ACHN (cell line): ENCODE measurements at places on chromosomes 2 and 18.
A peak's percentile ranks its signal among the peaks of the same experiment; 100 is the strongest.

DNA sequence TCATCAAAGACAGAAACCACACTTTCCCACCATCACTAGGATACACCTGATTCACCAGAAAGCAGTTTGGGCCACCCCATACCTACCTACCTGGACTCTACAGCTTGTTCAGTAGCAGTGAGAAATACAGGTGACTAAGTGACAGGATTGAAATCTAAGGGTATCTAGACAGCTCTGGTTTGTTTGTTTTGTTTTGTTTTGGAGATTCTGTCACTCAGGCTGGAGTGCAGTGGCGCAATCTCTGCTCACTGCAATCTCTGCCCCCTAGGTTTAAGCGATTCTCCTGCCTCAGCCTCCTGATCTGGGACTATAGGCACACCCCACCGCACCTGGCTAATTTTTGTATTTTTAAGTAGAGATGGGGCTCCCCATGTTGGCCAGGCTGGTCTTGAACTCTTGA, 3.1 kb downstream of the TTC21B start:
- DNase-seq, result no peak

DNA sequence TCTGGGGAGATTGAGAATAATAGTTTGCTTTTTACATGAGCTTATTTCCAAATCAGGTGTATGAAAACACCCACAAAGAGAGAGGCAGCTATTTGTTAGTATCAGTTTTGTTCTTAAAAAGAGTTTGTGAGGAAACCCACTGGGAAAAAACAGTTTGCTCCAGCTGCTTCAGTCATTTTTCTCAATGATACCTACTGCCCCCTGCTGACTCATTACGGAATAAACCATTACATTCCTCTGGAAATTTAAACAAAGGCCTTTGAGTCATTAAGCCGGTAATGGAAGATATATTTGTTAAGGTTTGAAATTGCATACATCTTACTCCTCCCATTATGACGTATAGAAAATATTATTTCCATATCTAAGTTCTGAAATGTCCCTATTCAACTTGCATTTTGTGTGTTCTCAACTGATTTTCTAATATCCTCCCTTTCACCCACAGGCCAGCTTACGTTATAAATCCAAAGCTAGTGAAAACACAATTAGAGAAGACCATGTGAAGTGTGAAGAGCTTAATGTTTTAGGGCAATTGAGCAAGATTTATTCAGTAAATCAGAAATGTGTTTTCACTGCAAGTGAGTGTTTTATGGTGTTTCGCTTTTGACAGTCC, 761.6 kb downstream of the DSC3 start:
- DNase-seq, result peak; percentile 49

GRCh38 chr2:36611316-36611990, 13.5 kb upstream of the FEZ2 start:
- no peak for DNase-seq

DNA sequence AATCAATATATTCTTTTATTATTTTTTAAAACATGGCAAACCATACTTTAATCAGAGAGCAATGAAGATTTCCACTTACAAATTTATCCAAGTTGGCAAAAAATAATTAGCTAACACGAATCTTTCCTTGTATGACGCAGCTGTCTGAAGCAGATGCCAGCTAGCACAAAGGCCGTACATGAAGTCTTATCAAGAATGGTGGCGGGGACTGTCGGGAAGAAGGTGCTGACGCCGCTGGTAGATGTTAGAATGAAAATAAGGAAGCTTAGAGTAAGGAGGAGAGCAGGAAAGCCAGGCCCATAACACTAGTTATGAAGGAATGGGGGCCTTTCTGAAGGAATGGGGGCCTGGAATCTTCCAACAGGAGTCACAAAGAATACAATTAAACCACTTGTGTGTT, 96.7 kb downstream of the ZNF516 start:
- no peak for DNase-seq

DNA sequence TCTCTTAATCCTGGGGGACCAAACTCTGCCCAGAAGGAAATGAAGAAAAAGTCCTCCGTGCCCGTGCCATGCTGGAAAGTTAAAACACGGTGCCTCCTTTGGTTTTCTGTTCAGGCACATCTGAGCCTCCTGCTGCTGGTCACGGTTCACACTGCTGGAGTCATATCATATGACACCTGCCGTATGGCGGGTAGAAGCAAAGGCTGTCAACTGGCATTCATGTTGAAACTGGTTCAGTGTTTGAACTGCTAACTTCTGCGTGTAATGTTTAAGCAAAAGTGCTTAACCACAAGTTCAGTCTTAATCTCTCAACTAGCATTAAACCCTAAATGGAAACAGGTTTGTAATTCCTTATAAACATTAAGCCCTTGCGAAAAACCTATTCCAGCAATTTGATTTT, 3.1 kb downstream of the STK39 start:
- no peak for DNase-seq

GRCh38 chr2:74646201-74646600, 1.9 kb downstream of the M1AP start:
- no peak for DNase-seq

DNA sequence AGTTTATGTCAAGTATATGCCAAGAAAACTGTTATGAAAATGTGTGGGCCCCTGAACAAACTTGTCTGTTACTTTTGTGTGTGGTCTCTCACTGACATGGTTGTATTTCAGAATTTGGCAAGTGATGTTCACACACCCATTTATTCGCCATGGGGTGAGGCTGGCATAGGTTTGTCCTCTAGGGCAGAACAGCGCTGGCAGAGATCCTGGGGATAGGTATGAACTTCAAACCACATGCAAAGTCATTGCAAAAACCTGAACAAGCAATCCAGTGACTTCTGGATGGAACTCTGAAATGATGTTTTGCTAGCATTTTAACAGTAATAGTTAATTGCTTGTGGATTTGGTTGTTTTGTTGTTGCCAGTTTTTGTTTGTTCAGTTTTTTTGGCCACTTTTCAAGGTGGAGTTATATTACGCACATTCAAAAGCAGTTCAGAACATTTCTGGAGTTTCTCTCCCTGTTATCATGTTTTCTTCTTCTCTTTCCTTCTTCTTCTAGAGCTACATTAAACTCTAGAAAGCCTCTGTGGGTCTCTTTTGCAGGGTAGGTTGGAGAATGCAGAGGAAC, 78.5 kb downstream of the MDH1 start:
- no peak for DNase-seq

DNA sequence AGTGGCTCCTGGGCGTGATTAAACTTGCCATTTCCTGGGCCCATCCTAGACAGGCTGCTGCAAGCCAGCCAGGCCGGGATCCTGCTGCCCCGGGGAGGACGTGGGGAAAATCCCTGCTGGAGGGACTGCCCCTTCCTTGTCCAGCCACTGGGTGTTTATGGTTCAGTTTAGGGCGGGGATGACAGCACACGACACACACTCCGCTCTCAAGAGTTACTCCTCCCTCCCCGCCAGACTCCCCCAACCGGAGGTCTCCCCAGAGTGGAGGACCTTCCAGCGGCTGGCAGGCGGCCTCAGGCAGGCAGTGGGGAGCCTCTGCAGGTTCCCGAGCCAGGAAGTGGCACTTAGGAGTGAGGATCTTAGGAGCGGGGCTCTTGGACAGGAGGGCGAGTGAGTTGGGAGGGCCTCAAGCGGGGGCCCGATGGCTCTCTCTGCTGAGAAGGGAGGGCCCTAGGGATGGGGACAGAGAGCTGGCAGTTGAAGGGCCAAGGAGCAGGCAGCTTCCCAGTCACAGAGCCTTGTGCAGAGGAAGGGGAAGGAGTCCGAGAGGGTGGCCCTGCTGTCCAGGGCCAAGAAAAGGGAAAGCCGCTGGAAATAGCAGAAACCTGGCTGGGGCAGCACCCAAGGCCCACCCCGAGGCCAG, 5.7 kb upstream of the GPR35 start:
- DNase-seq, result no peak

DNA sequence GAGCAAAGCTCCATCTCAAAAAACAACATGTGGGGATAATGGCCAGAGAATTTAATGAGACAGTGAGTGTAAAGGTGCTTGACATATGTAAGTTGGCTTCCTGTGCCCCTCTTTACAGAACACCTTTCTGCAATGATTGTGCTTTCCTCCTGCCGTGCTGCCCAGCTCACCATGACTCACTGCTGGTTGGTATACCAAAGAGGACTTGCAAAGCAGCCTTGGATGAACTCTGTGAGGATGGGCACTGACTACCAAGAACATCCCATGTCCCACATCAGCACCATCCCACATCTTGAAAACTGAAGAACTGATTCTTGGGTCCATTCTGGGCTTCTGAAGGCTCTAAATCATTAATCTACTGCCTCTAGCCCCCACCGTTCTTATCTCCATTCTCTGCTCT, 52.2 kb downstream of the NGEF start:
- DNase-seq, result no peak

DNA sequence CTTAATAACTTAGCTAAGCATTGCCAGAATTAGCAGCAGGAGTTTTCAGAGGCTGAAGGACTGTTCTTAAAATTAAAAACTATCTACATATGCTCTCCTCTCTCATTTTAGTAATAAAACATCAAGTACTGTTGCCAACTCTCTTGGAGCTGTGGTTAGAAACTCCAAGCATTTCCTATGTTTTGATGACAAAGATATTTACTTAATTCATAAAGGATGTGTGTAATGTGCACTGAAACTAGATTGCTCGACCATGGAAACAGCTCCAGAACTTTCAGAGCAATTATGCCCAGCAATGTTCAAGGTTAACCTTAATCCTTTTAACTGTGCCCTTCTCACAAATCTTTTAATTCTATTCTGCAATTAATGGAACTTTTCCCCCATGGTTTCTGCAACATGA, 8.4 kb downstream of the GRP start:
- no peak for DNase-seq

- peak; percentile 57 for DNase-seq
Measured at GRCh38 chr2:171923206-171923605, 945 bp downstream of the HAT1 start.

DNA sequence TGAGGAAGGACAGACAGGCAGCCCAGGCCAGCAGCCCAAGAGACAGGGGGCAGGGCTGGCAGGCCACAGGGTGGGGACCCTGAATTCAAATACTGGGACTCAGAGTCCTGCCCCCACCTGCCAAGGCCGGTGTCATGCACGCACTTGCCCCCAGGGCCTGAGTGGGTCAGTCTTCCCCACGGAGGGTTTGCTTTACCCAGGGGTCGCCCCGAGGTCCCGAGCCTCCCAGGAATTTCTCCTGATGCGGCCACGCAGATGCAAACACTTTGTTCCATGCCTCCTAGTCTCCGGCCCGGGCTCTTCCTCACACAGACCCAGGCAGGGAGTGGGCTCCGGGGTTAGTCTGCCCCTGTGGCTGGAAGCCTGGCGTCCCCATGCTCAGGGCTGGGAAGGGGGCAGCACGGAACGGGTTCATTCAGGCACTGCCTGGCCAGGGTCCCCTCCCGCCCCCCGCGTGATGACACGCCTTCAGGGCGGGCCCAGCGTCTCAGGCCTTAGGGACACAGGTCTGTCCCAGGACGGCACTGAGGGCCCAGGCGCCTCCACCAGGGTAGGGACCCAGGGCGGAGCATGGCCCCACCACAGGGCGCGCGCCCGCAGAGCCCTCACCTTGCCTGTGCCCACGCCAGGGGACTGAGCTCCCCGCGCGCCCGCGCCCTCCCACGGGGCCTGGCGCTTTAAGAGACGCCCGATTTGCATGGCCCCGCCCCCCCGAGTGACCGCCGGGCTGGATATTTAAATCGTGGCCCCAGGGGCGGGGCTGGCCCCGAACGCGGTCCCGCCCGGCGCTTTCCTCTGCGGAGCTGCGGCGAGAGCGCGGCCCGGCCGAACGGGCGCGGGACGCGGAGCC, at the start of gene SNED1:
TSS of gene SNED1 (plus strand) at position 763 of the 850 bp plus-strand sequence. CDS start 220 bp downstream, outside the sequence.
- DNase-seq, result peak; percentile 76

- no peak for DNase-seq
Measured at GRCh38 chr18:471716-472115, 28.8 kb downstream of the COLEC12 start.

- DNase-seq, result no peak
Measured at GRCh38 chr18:58303363-58303762, 259.3 kb downstream of the NEDD4L start.

- DNase-seq, result no peak
Measured at GRCh38 chr18:58615140-58616132, 13.5 kb downstream of the ALPK2 start.

GRCh38 chr2:2536416-2537056, 205.5 kb upstream of the MYT1L start:
- DNase-seq, result no peak

DNA sequence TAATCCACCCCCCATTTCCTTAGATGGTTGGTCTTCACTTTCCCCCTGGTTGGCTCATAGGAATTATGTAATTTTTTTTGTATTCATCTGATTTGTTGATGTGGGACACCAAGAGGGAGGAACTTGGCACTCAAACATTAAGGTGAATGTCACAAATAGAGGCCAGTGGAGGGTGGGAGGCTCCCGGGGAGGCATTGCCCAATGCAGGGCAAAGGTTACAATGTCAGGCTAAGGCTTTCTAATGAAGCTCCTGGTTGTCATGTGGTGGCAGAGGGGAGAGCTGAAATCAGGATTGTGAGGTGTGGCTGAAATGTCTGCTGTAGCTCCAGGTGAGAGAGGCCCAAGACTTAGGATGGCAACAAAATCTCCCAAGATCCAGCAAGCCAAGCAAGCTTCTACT, 42.7 kb downstream of the MPHOSPH10 start:
- DNase-seq, result no peak

DNA sequence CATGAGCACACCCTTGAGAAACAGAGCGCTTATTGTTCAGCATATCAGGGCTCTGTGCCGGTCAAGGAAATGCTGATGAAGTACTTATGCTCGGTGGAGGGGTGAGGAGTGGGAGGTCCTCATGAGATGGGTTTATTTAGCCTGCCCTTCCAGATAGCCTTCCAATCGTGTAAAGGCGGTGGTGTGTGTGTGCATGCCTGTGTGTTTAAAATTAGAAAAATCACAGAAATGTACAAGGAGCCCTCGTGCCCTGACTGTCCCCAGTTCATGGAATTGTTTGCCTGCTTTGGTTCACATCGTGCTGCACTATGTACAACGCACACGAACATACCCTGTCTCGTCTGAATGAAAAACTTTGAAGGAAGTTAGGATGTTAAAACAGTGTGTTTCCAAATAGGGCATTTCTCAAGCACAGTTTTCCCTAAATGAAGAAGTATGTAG, 158.6 kb downstream of the AQP4 start:
- DNase-seq, result no peak

DNA sequence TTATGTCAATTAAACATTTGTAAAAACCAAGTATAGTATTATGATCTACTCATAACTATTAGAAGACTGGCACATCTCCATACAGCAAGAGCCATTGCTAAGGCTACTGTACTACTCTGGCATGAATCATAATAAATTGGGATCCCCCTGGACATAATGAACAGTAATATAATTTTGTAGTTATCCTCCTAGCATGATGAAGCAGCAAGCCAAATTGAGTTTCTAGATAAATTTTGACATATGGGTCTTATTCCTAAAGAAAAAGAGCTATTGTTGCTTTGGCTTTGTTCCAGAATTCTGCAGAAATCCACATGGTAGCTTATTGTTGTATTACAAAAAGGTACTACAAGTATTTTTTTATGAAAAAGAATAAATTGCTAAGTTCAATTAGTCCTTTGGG, 204.3 kb downstream of the CAMKMT start:
- no peak for DNase-seq

DNA sequence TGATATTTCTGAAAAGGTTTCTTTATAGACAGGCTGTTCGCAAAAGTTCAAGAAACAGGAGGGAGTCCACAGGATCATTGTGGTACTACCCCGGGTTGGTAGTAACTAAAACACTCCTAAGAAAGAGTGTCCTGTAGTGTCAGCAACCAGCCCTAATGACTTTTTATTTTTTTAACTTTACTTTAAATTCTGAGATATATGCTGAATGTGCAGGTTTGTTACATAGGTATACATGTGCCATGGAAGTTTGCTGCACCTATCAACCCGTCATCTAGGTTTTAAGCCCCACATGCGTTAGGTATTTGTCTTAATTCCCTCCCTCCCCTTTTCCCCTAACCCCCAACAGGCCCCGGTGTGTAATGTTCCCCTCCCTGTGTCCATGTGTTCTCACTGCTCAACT, 1396.9 kb upstream of the ZEB2 start:
- no peak for DNase-seq

GRCh38 chr2:7438855-7439254, 521.6 kb downstream of the RNF144A start:
- no peak for DNase-seq
